ENCODE measurements at places on chromosomes 7 and 10.

DNA sequence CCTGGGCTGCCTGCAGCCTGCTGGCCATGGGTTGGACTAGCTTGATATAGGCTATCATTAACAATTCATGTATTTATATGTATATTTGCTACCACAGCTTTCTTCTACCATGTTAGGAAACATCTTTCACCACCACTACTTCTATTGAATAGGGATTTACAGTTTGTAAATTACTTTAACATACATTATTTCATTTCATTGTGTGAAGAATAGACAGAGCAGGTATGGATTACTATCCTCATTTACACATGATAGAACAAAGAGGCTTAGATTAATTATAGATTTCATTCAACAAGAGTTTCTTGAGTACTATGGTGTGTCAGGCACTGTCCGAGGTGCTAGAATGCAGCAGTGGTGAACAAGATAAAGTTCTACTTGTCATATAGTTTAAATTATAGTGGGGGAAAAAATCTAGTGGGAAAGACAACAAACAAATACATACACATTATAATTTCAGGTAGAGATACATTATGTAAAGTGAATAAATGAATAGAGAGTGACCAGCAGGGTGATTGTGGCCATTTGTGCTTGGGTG, 20.6 kb downstream of the VTI1A start:
- no peak for DNase-seq

DNA sequence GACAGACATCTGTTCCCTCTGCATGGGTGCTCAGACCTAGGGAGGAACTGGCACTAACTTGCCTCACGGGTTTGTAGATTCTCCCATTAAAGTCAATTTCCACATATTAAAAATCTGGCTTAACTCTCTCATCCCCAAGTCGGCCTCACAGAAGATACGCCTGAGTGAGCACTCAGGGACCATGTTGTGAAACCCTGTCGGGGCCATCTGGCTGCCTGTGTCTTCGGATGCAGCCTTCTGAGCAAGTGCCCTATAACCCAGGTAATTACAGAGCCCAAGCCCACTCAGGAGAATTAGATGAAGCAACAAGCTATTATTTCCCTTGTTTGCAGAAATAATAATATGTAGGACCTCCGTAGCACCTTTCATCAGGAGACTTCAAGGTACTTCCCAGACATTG, 219.3 kb upstream of the GLI3 start:
- DNase-seq: no peak

DNA sequence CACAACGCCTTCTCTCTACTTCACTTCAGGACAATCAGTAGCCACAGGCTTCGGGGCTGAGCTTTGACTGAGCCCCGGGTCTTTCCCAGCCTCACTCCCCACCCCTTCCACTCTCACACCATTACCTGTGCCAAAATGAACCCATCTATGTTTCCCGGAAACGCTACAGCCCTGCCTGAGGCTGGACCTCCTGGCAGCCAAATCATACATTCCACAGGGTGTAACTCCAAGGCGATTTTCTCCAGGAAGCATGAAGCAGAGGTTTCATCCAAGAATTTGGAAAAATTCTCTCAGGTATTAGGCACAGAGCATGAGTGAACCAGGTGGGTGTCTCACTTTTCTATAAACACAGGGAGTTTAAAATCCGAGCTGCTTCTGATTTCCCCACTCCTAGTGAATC, 286.3 kb downstream of the TNS3 start:
- DNase-seq: no peak

GRCh38 chr7:24221500-24221899, 62.5 kb upstream of the NPY start:
- DNase-seq: no peak

DNA sequence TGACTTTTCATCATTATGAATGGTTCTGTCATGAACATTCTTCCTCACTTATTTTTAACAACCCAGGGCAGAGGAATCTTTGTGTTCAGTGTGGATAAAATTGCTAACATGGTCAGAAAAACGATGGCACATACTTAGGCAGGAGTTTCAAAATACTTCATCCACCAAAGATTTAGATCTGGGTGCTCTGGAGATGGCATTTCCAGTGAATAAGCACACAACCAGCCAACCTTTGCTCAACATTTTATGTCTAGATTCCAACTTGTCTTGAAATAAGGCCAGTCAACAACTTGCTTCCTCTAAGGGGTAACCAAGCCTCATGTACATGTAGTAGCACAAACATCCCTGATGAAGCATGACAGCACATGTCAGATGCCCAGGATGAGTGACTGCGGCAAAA, 33.4 kb upstream of the ADRB1 start:
- DNase-seq: no peak

DNA sequence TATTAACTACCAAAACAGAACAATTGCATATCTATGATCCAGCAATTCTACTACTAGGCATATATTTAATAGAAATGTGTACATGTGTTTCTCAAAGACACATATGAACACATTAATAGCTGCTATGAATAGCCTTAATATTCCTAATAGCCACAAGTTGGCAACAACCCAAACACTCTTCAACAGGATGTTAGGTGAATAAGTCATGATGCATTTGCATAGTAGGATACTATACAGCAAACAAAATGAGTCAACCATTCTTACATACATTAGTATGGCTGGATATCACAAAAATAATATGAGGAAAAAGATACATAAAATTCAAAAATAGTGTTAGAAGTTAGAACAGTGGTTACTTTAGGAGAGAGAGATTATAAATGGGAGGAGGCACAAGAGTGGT, 26.8 kb upstream of the ZNF746 start:
- DNase-seq: no peak

Measured in globus pallidus (tissue), 1 donor.